ENCODE measurements at places on chromosomes 4 and X.

DNA sequence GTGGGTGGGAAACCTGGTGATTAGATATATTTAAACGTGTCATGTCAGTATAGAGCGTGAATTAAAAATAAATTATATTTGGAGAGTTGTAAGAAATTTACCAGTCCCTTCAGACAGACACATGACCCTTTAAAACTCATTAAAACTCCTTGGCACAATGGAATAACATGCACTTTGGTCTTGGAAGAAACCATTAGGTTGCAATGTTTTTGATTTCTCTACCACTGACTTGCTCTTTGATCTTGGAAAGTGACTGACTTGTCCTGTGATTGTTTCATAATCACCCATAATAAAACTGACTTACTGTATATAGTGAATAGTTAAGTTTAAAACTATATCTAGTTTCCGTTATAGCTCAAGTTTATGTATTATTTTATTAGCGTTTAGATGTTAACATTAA, 35.8 kb downstream of the FHL1 start:
- no peak for DNase-seq

DNA sequence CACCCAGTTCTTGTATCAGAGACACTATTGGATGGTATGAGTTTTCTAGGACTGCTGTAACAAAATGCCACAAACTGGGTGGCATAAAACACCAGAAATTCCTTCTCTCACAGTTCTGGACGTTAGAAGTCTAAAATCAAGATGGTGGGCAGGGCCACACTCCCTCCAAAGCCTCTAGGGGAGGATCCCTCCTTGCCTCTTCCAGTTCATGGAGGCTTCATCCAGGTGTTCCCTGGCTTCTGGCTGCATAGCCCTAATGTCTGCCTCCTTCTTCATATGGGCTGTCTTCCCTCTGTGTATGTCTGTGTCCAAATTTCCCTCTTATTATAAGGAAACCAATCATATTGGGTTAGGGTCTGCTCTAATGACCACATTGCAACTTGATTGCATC, 38.4 kb upstream of the RASL11B start:
- no peak for DNase-seq

DNA sequence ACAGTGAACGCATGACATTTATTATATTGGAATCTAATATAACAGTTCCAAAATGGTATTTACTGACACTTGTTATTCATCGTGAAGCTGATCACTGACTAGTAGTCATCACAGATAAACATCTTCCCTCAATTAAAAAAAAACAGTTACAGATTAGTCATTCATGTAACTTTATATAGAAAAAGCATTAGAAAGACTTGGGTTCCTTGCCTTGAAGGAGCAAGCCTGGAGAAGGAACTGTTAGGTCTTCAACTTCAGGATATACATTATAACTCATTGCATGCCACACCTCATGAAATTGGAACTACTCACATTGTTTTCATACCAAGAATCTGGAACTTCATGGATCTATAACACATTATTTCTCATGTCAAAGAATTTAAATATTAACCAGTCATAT, 317.7 kb downstream of the CCSER1 start:
- no peak for DNase-seq

- no peak for DNase-seq
These were observed 9.7 kb upstream of the ZNF674 start for GRCh38 chrX:46554942-46555341.

DNA sequence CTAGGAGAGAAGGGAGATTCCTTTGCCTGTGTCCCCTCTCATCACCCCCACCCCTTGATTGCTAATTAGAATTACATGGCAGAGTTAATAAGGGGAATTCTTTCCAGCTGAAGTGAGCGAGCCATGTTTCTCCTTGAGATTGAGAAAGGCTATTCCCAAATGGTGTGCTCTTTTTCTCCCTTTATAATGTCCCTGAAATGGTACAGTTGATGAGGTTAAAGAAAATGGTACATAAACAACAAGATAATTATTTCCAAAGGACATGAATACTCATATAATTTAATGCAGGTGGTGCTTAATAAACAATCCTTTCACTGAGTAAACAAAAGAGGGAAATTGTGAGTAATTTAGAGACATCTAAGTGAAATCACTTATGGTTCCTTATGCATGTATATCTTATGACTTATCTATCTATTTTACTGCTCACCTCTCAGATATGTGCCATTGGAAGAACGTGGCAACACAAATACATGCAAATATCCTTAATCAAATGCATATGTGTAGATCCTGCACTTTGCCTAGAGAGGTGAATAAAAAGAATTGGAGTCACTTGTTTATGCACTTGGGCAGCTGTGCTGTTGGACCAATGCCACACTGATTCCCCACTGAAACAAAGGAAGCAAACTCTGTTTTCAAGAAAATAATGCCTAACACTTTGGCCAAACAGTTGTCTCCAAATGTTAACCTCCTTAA, 106.6 kb upstream of the WDR44 start:
- no peak for DNase-seq

DNA sequence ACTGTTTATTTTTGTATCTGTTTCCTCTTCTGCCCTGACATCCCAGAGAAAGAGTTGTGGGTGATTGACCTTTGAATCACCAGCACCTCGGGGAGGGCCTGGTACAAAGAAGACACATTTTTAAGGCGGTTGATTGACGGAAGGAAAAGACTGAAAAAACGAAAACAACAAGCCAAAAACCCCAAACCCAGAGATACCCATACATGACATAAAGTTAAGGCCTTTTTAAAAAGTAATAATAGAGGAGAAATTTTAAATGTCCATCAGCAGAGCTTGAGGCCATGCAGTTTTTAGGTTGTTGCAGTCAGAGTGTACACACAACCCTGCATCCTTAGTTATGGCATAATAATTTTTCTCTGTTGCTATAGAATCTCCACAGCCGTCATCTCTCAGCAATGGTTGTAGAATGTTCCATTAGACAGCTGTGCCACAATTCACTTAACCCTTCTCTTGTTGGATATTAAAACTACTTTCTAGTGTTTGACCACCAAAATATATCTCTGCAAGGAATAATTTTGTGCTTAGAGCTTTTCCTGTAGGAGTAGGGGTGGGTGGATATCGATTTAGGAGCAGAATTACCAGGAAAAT, 110.2 kb downstream of the GNL3L start:
- DNase-seq: no peak

DNA sequence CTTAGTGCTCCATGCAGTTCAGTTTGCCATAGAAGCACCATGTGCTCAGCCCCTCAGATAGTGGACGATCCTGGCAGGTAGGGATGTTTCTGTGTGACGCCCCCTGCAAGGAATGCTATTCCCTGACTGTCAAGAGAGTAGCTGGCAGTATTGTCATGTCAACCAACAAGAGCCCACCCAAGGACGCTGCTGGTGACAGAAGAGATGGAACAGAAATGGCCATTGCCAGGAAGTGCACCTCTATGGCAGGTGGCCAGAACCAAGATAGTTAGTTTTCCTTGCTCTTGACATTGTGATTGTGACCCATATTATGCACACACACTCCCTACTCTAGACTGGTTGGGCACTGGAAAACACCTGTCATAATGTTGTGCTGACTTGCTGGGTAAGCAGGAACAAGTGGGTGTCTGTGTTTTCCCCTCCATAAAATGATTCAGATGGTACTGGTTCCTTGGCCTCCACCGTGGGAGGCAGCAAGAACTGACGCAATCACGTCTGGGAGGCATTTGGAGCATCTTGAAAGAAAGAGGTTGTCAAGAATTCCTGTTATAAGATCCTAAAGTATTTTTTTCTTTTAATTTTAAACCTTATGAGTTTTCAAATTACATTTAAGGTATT, 507.9 kb downstream of the MID1IP1 start:
- no peak for DNase-seq

GRCh38 chrX:125977851-125978250, 188.2 kb downstream of the DCAF12L2 start:
- DNase-seq: no peak

DNA sequence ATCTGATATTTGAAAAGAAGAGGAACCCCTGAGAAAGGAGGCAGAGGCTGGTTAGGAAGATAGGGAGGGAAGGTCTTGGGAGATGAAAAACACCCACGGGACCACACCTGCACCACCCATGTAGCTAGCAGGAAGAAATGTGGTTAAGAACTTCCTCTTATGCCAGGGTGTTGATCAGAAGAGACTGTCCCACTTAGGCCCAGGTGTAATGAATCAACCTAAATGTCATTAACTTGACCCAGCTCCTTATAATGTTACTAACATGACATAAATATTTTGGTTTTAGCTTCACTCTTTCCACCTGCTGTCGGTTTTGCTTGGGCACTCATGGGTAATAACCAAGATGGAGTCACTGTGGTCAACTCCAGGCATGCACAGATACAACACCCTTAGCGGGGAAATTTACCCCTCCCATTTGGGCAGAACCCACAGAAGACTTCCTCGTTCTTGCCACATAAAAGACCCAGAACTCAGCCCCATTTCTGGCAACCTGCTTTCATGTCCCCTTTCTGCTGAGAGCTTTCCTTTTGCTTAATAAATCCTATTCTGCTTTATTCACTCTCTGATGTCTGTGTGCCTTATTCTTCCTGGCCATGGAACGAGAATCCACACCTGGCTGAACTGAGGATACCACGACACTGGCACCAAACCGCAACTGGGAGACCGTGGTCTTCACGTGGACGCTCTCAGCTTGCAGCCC, 46.8 kb downstream of the ZNF141 start:
- DNase-seq: no peak

- DNase-seq: no peak
These were observed 734 bp upstream of the GALNT7 start for GRCh38 chr4:173167758-173168395.

DNA sequence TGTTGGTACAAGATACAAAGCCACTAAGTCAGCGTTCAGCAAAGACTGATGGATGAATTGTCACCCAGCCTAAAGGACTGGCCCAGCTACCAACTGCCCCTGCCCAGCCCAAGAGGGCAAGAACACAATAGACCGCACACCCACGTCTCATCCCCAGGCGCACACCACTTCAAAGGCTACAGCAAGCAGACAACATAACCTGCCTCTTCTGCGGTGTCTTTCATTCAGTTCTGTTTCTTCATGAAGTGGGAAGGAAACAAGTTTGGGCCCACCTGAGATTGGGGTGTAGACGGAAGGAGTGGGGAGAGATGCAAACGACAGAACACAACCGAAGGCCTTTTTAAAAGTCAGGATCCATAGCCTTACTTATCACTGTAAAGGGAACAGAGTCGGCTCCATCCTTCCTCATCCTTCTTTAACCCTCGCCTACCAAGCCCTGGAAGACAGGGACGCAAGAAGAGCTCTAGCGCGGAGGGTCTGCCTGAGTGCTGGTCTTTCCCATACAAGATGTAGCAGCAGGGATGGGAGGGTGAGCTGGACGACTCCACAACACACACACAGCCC, 691 bp downstream of the SCARB2 start:
- DNase-seq: no peak

- no peak for DNase-seq
These were observed 235.3 kb downstream of the GPAT3 start for GRCh38 chr4:83771113-83771705.

GRCh38 chrX:34371754-34372153, 239.6 kb upstream of the FAM47A start:
- no peak for DNase-seq

DNA sequence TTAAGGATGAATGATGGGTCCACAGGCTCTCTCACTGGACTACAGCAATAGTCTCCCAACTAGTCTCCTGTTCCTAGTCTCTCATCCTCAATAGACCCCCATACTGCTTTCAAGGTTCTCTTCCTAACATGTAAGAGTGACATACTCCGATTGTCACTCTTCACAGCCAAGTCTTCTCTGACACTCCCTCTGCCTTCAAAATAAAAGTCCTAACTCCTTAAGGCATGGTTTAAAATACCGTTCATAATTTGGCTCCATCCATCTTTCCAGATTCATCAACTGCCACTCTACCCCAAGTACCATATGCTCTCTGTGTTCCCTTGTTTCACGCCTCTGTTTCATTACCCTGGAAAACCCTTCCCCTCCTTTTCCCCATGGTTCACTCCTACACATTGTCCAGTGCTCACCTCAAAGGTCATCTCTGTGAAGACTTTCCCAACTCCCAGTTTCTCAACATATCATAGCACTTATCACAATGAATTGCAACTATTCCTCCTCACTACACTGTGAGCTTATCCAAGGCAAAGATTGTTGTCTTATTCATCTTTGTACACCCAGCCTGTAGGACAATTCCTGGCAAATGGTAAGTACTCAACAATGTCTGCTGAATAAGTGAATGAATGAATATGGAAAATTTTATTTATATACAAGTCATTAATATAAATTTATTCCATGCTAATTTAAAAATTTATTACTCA, 26.0 kb downstream of the SMARCA1 start:
- no peak for DNase-seq

- no peak for DNase-seq
These were observed 44.0 kb downstream of the ZNF518B start for GRCh38 chr4:10413177-10413576.

DNA sequence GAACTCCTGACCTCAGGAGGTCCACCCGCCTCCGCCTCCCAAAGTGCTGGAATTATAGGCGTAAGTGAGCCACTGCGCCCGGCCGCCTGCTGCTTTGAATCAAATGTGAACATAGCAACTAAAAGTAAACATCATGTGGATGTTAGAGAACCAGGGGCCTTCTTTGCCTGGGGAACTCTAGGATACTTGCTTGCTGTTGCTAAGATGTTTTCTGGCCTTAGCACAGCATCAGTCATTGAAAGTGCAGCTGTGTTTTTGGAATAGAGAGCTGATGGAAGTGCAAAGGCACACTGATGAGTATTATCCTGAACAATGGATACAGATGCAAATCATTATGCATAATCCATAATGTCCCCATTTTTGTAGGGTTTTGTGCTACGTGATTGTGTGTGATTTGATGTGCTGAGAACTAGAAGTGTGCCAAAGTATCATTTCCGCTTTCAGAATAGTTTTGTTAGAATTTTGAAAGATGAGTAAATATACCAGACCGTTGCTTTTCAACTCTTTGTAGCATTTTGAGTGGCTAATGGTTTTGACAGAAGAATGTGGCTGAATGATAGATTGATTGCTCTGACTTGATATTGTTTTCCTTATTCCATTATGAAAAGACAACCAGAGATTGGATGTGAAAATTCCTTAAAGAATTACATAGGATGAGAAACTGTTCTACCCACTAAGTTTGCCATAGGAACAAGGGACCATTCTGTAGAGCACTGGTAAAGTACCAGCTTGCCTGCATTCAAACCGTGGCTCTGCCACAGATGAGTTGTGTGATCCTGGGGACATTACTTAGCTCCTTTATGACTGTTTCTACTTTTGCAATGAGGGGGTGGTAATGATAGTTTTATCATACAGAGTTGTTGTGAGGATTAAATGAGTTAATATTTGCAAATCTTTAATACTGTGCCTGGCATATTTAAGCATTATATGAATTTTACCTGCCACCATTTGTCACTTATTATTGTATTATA, 74.7 kb downstream of the REPS2 start:
- no peak for DNase-seq

GRCh38 chr4:175068266-175068665, 150.1 kb downstream of the ADAM29 start:
- no peak for DNase-seq
